ENCODE measurements at places on chromosomes 16 and 17.

GRCh38 chr17:4187076-4187475 is 44.1 kb downstream of the CYB5D2 start:
- no peak for DNase-seq

DNA sequence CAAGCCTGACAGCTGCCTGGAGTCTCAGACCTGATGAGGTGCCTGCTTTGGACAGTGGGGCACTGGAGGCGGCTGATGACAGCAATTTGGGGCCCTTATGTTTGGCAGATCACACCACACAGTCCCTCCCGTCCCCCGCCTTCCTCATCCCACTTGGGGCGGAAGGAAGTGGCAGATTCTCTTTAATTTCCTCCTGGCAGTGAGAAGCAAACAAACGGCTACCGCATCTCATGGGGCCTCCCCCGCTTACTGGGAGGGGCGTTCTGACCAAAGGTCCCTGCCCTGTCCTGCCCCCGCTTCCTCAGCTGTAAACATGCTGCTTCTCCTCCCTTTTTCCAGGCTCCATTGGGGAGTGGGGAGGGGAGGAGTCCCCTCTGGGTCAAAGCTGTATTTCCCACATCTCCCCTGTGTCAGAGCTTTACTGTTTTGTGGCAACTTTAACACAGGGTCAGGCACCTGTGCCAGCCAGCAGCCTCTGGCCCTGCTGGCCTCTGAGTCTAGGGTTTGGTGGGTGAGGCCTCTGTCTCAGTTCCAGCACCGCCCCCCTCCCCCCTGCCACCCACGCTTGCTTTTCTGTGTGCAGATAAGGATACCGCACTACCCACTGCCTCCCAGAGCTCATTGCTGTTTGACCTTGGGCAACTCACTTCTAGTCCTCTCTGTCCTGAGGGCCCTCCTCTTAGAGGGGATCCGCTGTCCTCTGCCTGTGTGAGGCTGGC is 5.4 kb upstream of the NFATC3 start:
- DNase-seq: no peak

DNA sequence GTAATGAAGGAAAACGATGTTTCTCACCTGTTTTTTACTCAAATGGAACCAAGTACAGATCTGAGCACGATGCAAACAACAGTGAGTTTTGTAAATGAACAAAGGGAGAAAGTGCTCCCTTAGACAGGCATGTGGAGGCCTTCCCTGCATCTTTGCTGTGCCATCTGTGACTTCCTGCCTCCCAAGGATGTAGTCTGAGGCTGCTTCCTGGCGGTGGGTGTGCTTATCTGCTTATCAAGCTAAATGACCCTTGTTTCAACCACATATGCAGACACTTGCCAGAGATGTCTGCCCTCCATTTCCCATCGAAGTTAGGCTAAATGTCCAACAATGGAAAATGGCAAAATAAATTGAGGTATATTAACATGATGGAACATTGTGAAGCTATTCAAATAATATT is 34.6 kb downstream of the RGS9 start:
- no peak for DNase-seq

DNA sequence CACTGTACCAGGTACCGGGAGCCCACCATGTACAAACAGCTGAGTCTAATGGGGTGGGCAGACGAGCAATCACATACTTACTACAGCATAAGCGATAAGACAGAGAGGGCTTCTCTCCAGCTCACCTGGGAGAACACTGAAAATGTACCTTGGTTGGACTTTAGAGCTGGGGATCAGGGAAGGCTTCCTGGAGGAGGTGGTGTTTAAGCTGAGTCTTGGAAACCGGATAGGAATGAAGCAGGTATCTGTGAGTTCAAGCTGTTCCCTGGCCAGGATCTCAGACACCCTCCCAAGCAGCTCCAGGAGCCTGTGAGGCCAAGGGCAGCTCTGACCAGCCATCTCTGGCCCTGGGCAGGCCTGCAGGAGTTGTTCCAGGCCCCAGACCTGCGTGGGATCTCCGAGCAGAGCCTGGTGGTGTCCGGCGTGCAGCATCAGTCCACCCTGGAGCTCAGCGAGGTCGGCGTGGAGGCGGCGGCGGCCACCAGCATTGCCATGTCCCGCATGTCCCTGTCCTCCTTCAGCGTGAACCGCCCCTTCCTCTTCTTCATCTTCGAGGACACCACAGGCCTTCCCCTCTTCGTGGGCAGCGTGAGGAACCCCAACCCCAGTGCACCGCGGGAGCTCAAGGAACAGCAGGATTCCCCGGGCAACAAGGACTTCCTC is 8.0 kb upstream of the SERPINF1 start:
- DNase-seq: no peak

DNA sequence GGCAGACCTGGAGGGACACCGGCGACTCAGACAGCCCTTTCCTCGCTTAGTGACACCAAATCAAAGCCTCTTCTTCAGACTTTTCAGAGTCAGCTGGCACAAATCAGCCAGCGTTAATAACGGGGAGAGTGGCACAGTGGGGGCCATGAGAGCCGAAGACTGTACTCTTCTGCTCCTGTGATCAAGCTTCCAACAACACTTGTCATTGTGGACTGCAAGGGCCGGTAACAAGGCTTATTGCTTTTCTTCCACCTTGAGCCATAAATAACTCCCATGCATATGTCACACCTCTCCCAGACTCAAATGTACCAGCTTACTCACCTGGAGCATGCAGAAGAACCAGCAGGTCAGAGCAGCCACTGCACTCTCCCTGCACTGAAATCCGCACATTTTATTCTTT is 12.8 kb downstream of the FLCN start:
- no peak for DNase-seq

DNA sequence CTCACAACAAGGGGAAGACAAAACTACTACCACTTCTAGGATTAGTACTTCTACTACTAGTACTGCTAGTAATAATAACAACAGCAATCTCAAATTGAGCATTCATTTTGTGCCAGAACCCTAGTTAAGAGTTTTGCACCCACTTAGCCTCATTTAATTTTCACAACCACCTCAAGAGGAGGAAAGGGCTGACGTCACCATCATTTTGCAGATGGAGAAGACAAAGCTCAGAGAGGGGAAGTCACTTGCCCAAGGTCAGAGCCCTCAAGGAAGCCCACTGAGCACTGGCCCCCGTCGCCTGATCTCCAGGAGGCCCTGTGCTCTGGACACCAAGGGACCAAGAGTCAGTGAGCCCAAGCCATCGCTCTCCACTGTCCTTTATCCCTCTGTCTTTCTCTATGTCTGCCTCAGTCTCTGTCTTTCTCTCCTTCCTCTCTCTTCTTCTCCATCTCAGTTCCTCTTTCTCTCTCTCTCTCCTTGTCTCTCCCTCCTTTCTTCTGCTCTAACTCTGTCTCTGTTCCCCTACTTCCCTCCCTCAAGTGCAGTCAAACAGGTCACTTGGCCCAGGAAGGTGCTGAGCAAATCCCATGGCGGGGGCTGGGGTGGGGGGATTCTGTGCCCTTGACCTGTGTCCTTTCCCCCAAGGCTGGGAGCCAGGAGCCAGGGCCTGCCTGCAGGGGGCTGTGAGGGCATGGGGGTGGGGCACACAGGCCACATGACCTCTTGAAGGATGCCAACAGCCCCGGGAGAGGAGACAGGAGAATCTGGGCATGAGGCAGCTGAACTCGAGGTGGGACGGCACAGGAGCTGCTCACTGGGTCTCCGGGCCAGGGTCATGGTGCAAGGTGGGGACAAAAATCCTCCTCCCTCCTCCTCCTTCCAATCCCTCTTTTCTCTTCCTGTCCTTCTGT is 11.2 kb upstream of the NGFR start:
- no peak for DNase-seq

- DNase-seq: no peak
Observed at GRCh38 chr16:62883509-62883908, 847.3 kb upstream of the CDH8 start.

GRCh38 chr16:3503523-3503922 is 2.7 kb downstream of the CLUAP1 start:
- no peak for DNase-seq

GRCh38 chr17:76235883-76236282 is 4.4 kb downstream of the RNF157 start:
- no peak for DNase-seq
